ENCODE measurements at places on chromosomes 12 and 14.

DNA sequence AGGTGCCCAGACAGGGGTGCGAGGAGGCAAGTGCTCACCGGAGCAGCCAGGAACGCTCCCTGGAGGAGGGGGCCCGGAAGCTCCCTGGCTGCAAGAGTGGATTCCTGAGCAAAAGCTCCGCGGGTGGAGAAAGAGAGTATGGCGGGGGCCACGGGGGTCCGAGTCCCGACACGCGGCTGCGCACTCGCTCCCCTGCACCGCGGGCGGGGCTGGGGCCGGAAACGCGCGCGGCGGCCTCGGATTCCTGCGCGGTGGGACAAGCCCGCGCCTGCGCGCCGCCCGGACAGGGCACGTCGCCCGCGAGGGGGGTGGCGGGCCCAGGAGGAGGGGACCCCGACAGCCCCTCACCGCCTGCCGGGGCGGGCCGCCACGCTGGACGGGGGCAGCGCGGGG, 27.8 kb upstream of the GPR132 start:
- DNase-seq = peak; percentile 64

DNA sequence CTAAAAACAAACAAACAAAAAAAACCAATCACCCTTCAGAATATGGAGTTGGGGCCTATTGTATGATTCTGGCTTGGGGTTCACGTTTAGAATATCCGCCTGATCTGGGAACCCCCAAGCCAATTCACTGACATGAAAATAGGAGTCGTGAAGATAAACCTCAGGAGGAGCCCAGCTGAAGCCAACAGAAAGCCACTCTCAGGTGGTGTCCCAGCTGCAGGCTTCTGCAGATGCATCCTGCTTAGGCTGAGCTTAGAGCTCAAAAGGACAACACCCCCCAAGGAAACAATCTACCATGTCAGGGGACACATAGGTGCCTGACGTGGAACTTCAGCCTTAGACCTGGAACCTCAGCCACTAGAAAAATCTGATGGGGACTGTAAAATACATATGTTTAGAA, 51.9 kb downstream of the SYNE3 start:
- no peak for DNase-seq

DNA sequence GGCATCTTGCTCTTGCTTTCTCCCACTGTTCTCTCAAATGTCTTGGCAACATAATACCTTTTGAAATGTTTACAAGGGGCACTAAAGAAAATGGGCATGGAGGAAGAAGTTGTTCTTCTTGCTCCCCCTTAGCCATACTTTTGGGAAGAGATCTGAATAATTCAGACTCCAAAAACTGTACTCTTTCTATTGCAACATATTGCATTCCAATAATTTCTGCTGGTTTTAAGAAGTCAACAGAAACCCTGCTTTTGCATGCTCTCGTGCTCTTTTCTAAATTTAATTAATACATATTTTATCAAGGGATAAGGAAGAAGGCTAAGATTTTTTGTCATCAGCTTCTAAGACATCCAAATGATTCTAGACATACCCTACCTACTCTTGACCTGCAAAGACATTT, 409.9 kb upstream of the SOX5 start:
- no peak for DNase-seq

DNA sequence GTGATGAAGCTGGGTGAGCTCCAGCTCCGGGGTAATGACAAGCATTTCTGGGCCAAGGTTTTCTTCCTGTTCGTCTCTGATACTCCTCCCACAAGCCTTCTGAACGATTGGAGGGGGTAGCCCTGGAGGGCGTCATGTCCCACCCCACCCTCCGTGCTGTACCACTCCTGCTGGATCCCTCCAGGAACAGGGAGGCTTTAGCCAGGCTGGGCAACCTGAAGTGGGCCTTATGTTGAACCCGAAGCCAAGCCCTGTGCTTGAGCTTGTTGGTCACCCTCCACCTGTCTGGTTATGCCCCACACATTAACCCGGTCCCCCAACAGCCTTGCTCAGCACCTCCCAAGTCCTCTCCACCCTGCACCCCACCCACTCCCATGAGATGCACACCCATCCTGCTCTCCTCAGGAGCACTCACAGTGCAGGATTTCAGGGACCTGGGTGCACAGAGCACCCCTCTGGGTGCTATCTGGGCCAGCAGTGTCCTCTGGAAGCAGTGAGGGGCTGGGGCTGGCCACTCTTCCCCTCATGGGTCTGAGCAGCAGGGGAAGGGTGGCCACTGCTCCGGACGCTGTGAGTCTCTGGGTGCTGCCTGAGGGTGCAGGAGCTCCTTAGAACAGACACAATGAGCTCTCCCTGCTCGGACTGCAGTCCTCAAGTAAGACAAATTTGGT, 6.8 kb upstream of the KRT83 start:
- DNase-seq = no peak

DNA sequence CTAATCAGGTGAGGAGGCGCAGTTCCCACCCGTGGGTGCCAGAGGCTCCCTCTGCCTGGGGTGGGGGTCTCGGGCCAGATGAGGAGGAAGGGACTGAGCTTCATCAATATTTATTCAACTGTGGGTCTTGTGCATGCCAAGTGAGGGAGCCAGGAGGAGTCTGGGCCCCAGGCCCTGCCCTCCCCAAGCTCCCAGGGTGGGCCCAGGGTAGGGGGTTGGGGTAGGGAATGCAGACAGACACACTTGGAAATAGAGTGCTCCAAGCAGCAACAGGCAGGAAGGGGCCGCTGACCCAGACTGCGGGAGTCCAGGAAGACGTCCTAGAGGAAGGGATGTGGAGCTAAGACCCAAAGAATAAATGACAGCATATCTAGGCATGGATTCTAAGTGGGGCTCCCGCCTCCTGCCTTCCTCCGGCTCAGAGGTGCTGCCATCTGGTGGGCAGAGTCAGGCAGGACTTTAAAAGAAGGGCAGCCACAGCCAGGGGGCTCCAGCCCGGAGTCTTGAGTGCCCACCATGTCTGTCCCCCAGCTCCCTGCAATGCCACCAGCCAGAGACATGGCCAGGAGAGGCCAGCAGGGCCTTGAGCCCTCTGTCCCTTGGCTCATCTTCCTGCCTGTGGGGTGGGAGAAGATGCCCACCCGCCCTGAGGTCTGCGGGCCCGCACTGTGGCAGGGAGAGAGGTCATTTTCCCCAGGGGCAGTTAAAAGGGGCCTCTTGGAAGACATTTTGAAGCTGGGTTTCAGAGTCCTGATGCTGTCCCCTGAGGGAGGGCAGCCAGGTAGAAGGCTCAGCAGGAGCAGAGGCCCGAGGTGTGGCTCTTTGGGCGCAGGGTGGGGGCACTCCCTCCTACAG, 70.1 kb downstream of the PHETA1 start:
- DNase-seq = peak; percentile 40

DNA sequence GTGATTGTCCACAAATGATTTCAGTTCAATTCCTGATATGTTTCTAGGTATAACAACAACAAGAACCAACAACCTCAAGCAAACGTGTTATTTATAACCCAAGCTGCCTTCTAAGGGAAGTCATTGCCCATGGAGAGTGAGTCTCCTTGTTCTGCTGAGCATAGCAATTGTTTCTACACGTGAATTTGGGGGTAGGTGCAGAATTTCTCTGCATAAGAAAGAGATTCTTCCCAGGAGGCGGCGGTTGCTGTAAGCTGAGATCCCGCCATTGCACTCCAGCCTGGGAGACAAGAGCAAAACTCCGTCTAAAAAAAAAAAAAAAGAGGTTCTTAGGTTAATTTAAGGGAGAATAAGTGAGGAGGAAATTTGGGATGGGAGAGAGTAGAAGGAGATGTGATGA, 226.5 kb upstream of the PELI2 start:
- no peak for DNase-seq

DNA sequence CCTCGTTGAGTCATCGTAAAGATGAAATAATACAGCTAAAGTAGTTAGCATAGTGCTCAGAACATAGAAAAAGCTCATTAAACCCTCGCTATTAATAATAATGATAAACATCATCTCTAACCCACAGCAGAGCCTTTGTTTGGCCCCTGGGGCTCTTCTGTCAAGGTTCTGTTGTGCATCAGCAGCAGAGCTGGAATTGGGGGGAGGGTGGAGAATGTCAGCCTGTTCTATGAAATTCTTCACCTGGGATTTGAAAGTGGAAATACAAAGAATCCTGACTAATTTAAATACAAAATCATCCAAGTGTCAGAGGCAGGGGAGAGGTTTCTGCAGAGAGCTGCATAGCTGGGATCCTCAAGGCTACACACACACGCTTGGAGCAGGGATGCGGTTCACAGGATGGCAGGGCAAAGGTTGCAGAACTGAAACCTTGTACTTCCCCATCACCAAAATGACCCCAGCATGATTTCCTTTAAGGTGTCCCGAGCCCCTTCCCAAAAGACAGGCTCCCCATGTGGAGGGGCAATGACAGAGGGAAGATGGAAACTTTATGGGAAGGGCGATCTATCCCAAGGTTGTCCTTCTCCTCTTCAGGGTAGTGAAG, 71.8 kb downstream of the DAD1 start:
- no peak for DNase-seq

- DNase-seq = no peak
These were observed 17.2 kb downstream of the ZFP36L1 start for GRCh38 chr14:68775614-68776126.

GRCh38 chr14:69582212-69582611, 7.5 kb upstream of the CCDC177 start:
- no peak for DNase-seq

DNA sequence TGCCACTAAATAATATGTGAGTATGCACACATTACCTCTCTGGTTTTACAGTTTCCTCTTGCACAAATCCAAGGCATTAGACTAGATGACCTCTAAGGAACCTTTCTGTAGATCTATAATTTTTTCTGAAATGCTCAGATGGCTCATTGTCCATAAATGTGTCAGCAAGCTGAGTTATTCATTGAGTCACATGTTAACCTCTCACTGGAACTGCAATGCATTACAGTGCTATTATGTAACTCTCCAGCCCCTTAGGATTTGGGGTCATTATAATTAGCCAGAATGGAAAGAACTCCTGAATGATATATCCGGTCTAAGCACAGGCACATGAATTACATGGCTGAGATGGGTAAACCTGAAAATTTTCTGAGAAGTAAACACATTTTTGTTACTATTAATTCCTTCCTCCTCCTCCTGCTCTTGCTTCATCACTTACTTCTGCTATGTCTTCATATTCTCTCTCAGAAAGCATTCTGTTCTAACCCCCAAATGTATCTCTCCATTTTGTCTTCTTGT, 20.3 kb upstream of the DRAM1 start:
- no peak for DNase-seq

DNA sequence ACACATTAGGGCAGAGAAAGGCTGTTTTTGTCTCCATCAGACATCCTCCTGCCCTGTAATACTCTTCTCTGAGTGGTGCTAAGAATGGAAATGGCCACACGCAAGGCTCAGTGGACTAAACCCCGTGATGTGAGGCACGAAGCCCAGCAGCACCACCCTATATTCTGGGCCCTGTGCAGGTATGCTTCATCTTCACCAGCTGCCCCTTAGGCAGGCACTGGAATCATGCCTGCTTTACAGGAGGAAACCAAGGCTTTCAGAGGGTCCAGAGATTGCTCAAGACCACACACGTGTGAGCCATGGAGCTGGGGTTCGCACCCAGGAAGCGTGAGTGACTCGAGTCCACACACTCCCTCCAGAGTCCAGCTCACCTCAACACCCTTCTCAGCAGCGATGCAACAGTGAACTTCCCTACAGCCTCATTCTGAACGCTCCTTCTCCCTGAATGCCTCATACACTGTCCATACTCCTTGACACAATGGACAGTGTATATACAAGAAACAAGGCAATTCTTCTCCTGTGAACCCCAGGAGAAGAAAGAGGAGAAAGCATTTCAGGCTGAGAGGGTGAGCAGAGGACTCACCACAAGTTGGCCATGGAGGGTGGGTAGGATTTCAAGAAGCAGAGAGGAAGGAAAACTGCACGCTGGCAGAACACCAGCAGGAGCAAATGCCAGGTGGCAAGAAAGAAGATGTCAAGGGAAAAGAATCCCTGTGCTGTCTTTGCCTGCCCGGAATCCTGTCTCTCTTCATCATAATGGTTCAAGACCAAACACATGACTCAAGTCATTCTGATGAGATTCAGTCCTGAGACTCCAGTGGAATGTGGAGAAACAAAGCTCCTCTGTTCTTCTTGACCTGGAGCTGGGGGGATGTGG, 39.1 kb downstream of the NT5DC3 start:
- no peak for DNase-seq

DNA sequence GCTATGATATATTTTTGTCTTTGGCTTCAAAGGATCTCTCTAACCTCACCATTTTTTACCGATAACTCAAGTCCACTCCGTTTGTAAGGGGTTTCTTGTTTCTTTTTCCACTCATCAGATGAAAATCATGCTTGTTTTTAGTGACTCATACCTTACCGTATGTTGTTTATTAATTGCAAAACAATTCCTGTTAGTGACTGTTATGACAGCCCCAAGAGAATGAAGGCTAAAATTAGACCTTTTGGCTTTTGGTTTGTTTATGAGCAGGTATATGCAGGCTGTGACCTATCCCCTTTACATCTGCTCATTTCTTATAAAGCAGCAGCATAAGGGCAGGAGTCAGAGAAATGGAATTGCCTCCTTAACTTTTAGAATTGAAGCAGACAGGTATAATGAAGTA, 319.8 kb downstream of the CEP128 start:
- no peak for DNase-seq

DNA sequence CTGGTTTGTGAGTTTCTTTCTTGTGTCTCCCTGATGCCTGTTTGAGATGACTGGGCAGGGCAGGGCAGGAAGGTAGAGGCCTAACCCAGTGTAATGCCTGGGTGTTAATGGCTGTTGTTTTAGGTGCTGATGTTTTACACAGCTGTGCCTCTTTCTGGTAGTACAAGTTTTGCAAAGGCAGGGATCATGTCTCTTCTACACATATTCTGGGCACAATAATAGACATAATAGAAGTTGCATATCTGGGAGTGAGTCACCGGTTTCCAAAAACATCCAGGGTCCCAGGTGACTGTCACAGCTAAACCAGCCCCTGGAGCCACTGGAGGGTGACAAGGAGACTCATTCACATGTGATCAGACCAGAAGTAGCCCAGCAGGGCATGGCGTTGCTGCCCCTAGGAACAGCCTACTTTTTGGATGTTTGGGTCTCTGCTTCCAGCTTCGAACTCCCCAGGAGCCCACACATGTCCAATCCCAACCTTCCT, 18.1 kb downstream of the TPCN1 start:
- DNase-seq = no peak

- DNase-seq = no peak
These were observed 24.1 kb upstream of the SYCP3 start for GRCh38 chr12:101763246-101763931.

GRCh38 chr12:121798787-121799155, 5.0 kb upstream of the SETD1B start:
- peak; percentile 50 for DNase-seq

DNA sequence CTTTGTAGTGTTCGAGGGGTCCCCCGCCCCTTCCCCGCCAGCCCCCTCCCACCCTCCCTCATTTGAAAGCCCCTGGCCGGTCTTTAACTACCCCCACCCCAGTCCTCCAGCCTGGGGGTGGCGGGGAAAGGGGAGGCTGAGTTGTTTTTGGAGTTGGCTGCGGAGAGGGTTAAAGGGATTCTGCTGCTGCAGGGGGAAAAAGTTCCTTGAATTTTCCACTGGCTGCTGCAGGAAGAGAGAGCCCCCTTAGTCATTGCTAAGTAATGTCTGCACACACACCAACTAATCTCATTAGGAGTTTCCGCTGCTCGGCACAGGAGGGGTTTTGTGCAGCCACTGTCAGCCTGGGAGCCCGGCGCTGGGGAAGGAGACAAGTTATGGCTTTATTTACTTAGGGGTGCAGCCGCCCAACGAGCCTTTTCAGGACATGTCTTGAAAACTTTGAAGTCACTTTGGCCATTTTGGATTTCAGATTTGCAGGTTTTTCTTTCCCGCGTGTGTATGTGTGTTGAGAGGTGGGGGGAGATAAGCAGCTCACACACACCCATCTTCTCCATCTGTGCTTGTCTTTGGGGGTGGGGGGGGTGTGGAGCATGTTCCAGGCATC, 1.8 kb downstream of the ELK3 start:
- no peak for DNase-seq

Data from NCI-H146 (cell line).